ENCODE measurements at places on chromosomes 6 and 20.

GRCh38 chr6:75167851-75168250 lies 38.0 kb downstream of the COL12A1 start:
- DNase-seq = no peak

DNA sequence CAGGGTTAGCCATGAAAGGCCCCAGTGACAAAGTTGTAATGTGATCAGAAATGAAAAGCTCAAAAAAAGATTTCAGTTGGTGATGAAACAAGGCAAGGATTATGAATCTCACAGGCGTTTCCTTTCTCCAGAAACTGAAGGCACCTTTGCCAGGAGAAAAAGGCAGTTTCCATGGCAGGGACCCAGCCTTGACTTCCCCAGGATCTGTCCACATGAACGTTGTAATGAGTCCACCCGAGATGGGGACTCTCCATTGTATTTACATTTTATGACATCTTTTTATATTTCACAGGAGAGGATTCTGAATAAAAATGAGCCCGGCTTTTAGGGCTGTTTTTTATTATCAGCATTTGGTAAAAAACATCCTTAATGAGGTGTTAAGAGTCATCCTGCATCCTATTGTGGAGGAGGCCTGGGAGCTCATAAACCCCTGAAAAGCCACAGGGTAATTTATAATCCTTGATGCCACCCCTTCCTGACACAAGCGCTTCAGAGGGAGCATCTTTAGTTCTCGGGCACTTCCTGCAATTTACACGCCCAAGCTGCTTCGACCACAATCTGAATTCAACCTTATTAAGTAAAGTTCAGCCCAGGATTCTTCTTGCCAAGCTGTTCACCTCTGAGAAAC lies 74.1 kb upstream of the SALL4 start:
- DNase-seq = no peak

GRCh38 chr6:83260577-83260976 lies 67.4 kb downstream of the RWDD2A start:
- DNase-seq = no peak

GRCh38 chr6:16105854-16106253 lies 23.0 kb upstream of the MYLIP start:
- no peak for DNase-seq

- no peak for DNase-seq
Observed at GRCh38 chr6:39561536-39562266, 163.5 kb downstream of the KIF6 start.

DNA sequence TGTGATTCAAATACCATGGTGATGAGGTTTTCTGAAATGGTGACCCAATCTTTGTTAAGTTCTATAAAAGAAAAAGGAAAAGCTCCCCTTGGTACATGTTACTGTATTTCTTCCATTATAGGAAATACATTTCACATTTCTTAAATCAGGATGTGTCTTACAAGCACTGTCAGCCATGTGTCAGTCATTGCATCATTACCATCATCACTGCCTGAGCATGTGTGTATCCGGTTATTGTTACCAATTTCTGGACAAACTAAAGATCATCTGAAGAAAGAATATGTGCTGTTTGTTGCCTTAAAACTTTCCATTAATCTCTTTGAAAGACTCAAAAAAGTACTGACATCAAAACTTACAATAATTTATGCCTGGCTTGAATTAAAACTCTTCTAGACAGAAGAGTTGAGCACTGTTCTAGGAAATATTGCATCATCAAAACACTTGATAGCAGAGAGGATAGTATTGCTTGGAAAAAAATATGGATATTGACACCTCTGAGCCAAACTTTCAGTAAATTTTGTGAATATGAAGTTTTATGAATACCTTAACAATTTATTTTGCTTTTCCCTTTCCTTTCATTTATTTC lies 7.1 kb upstream of the TSPYL1 start:
- no peak for DNase-seq

DNA sequence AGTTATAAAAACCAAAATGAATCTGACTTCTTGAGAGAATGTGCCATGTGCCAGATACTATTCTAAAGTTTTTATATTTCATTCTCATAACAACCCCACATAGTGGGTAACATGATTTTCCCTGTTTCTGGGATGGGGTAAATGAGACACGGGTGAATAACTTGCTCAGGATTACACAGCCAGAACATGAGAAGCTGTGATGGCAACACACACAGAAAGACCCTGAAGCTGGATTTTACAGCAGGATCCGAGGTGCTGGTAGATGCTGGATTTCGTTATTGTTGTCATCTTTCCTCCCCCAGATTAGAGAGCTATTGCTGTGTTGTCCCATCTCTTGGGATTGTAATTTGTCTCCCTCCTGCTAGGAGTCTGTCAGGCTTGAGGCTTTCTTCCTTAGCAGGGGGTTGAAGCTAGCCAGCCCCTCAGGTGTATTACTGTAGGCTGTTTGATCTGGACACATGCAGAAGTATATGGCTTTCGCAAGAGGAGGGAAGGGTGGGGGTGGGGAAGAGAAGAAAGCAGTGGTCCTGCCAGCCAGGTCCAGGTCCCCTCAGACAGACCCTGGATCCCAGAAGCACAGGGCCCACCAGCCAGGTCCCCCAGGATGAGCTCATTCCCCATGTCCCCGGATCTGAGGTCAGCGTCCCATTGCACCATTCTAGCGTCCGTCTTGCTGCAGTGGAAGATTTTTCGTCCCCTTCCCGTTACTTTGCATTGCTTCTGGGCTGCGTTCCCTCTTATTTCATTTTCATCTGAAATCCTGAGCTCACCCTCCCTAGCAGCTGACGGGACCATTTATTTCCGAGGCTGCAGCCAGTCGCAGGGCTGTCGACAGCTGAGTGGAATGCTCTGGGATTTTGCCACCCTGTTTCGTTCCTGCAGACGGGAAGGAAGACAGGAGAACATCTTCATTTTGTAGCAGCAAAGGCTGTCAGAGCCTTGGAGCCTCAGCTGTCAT lies 7.3 kb upstream of the KCNG1 start:
- no peak for DNase-seq

- DNase-seq = no peak
Observed at GRCh38 chr20:47067776-47068175, 173.1 kb downstream of the EYA2 start.

GRCh38 chr6:53090576-53090975 lies 25.4 kb downstream of the FBXO9 start:
- DNase-seq = no peak

GRCh38 chr6:125511809-125512396 lies 210.1 kb upstream of the HDDC2 start:
- DNase-seq = no peak

GRCh38 chr20:13231031-13231752 lies 10.1 kb downstream of the ISM1 start:
- no peak for DNase-seq

DNA sequence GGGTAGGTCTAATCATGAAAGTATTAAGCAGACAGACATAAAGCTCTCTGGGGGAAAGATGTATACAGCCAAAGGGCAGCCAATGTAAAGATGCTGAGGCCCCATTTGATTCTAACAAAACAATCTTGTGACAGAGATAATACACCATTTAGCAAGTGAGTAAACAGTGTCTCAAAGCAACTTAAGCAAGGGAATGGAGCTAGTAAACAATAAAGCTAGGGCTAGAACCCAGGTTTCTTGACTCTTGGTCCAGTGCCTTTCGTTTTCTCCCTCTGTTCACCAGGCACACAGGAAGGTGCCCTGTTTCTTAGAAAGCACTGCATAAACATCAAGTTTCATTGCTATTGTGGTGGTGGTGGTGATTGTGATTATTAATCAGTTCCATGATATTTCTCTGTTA lies 5.1 kb downstream of the ELOVL2 start:
- no peak for DNase-seq

- DNase-seq = no peak
Observed at GRCh38 chr6:117329926-117330325, 64.6 kb downstream of the VGLL2 start.

Data from GM06990 (cell line).